ENCODE measurements at places on chromosomes 5 and 9.

DNA sequence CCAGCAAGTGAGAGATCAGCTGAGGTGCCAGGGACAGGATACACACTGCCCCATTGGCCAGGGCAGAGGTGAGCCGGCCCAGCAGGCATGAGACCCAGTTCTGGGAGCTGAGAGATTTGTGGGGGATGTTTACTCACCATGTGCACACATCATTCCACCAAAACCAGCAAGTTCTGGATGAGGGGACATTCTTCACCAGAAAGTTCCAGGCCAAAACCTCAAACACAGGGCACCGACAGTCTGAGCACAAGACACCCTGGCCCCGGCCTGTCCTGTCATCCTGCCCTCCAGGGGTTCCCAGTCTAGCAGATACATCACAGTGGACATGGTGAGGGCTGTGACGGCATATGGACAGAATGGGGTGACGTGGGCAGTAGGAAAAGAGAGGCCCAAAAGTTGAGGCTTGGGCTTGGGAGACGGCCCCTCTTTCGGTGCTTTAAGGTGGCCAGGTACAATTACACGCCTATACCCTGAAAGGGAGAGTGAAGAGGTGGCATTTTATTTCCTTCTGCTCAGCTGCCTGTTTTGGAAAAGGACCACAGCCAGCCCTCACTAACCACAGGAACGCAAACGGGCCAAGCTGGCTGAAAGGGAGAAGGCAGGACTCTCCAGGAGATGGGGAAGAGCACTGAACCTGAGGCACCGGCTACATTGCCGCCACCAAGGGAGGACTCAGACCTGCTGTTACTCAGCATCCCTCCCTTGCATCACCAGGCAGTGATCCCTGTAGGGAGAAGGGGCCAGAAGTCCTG, 64.0 kb downstream of the SHB start:
- DNase-seq: no peak

DNA sequence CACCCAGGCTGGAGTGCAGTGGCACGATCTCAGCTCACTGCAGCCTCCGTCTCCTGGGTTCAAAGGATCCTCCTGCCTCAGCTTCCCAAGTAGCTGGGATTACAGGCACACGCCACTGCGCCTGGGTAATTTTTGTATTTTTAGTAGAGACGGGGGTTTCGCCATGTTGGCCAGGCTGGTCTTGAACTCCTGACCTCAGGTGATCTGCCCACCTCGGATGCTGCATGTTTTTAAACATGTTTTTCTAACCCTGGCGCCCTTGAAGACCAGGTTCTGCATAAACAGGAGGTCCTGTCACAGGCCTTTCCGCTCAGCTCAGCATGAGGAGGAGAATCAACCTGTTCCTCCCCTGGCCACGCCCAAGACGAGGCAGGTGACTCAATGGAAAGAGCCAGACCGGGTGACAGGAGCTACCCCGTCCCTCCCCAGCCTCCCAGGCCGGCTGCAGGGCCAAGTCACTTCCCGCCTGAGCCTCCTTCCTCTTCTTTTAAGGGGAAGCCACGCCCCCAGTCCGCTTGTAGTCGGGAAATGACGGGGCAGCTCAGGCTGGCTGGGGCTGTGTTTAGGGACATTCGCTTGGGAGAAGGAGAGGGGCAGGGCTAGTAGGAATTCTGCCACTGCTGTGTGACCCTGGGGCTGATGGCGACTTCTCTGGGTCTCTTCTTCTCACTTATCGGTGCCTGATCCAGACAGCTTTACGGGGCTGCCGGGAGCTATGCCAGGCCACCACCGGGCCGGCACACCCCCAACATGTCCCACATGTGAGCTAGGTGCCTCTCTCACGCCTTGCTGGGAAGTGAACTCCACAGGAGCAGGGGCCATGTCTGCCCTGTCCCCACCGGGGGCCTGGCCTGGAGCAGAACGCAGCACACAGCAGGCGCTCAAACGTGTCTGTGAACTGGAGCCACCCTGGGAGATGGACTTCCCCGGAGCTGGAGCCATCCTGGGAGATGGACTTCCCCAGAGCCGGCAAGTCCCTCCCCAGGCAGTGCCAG, 6.1 kb downstream of the NOTCH1 start:
- no peak for DNase-seq

GRCh38 chr5:116440457-116441001, 134.1 kb downstream of the SEMA6A start:
- no peak for DNase-seq

- DNase-seq: no peak
These were observed 11.7 kb downstream of the PRUNE2 start for GRCh38 chr9:76894198-76894597.

- DNase-seq: no peak
These were observed 1.7 kb upstream of the HRCT1 start for GRCh38 chr9:35904338-35904737.

DNA sequence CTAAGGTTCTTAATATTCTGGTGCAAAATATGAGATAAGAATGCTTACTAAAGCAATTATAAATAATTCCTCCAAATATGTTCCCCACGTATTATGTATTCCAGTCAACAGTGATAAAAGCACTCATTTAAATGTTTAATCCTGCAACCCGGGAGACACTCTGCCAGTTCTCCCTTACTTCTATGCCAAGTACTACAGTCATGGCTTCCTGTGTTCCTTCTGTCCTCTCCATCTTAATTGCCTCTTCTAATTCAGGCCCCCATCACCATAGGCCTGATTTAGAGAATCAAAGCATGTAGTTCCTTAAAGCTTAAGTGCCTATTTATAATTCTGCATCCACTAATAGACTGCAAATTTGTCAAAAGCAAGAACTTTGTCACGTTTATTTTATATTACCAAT, 474.8 kb downstream of the SEMA5A start:
- no peak for DNase-seq

DNA sequence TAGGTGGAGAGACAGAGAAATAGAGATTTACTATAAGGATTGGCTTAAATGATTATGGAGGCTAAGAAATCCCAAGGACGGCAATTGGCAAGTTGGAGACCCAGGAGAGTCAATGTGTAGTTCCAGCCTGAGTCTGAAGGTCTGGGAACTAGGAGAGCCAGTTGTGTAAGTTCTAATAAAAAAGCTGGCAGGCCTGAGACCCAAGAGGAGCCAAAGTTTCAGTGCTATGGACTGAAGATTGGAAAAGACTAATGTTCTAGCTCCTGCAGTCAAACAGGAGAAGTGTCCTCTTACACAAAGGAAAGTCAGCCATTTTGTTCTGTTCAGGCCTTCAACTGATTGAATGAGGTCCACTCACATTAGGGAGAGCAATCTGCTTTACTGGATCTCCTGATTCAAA, 50.0 kb downstream of the NMUR2 start:
- no peak for DNase-seq

DNA sequence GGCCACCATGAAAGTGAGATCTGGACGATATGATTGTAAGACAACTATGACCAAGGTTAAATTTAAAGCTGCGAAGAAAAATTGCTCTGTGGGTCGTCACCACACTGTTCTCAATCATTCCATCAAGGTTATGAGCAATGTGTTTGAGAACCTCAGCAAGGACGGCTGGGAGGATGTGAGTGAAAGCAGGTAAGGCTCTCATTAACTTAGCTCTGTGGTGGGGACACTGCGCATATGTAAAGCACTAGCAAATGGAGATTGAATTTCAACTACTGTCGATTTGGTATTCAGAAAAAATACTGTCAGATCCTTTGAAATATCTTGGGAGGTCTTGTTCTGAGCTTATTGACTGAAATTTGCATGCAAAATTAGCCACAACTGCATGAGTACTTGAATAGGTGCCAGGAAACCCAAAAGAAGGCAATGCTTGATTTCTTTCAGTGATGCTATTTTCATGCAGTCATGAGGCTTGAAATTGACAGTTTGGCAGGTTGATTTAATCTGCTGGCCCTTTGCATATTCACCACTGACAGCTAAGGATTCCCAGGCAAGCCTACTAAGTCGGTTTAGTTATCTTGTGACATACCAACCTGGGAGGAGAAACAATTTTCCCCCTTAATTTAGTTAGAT, 183.9 kb upstream of the SH3GL2 start:
- no peak for DNase-seq

DNA sequence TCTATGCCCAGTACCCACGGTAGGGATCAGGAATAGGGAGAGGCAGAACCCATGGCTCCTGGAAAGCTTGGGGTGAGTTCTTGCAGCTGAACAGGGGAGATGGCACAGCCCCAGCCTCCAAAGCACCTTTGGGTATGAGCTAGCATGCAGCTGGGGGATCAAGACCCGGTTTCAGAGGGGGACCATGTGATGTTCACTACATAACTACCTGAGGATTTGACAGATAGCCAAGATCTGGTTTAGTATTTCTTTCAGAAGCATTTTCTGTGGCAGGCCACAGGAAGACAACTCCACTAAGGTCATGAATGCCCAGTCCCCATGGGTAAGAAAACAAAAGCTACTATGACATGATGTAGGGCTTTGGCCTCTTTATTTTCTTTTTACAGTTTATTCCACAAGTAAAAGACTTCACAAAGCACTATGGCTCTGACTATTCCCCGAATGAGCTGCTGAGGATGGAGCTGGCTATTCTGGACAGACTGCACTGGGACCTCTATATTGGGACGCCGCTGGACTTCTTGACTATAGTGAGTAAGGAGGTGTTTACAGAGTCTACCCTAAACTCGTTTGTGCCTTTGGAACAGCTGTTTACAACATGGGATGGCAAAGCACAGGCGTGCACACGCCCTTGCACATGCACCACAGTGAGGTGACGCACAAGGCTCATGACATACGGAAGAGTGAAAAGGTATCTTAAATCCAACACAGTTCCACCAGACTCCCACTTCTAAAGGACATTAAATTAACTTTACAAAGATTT, 3.4 kb downstream of the CCNI2 start:
- DNase-seq: no peak

DNA sequence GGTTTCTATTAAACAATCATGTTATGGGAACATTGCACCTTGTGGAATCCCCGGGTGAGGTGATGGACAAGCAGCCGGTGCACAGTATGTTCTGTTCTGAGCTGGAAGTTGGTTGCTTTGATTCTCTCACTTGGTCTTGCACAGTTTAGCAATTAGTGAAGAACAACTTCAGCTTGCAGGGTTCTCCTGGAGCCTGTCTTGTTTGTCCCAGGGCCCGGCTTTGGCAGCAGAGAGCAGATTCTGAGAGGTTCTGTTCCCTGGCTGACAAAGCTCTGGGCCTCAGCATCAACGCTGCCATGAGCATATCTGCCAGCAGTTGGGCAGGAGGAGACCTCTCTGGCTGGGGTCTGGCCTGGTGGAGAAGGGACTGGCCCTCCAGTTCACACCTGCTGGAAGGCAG, 16.9 kb downstream of the GADD45G start:
- DNase-seq: no peak

GRCh38 chr9:38384990-38385848, 7.3 kb upstream of the ALDH1B1 start:
- DNase-seq: no peak

DNA sequence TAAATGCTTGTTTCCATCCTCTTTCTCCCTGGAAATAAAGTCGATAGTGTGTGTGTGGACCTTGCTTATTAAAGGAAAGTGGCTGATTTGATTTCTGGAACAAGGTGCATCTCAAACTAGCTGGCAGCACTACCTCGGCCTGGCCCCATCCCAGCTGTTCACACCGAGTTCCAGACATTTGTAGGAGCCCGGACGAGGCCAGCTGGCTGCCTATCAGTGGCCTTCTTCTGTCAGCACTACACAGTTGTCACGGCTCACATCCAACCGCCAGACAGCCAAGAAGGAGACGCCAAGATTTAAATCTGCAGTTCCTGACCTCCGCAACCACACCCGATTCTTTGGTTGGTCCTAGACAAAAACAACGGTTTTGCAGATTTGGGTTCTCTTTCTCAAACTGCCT, 63.6 kb downstream of the PALM2AKAP2 start:
- DNase-seq: peak; percentile 21

- DNase-seq: no peak
These were observed 58.8 kb downstream of the PTBP3 start for GRCh38 chr9:112274600-112274999.

- peak; percentile 35 for DNase-seq
These were observed 63.4 kb downstream of the ANKRD33B start for GRCh38 chr5:10627160-10627701.

GRCh38 chr5:102700120-102700831, 54.8 kb upstream of the PAM start:
- DNase-seq: peak; percentile 14

DNA sequence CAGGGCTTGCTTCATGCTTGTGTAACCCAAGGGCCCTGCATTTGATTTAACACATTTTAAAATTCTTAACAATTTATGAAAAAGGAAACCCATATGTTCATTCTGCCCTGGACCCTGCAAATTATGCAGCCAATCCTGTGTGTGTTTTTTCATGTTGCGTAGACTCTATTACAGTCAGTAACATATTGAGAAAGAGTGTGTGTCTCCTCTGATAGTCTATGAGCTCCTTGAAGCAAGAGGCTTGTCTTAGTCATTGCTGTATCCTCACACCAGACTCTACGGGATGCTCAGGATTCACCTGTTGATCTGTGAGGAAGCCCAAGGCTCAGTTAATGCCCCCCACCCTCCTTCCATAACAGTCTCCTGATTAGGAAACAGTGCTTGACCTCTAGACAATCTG, 177.3 kb upstream of the DMAC1 start:
- DNase-seq: no peak

DNA sequence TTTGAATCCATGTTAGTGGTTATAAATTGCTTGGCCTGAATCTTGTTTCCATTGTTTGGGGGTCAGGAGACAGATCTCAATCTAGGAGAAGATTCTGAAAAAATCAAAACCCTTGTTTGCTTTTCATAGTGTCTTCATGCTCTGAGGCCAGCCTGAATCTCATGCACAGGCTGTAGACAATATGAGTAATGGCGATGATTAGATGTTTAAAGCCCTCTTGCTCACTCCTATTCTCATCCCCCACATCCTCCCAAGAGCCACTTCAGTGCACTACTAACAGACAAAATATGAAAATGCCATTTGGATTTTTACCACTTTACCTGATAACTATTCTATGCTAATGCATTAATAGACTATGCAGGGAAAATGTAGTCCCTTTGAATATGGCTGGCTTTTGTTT, 129.4 kb downstream of the NUDT12 start:
- DNase-seq: peak; percentile 45

DNA sequence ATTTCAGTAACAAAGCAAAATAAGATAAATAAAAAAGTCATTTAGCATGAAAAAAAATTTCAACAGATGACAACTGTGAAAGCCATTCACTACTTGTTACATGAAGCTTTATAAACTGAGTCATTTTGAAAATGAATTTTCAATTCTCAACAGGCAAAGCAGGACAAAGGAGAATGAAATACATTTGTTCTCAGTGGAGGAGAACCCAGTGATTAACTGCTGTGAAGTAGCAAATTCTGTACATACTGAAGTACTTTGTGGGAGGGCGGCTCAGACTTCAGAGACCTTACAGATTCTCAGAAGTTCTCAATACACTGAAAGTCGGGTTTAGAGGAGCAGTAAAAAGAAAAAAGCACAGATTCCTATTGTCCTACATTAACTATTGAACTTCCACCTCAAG, 21.7 kb downstream of the SKIC3 start:
- no peak for DNase-seq
